ENCODE measurements at places on chromosomes 2 and 18.

- no peak for DNase-seq
Measured at GRCh38 chr18:71304856-71305255, 1016.0 kb downstream of the SOCS6 start.

GRCh38 chr2:105880637-105881036 lies 135.9 kb downstream of the NCK2 start:
- no peak for DNase-seq

DNA sequence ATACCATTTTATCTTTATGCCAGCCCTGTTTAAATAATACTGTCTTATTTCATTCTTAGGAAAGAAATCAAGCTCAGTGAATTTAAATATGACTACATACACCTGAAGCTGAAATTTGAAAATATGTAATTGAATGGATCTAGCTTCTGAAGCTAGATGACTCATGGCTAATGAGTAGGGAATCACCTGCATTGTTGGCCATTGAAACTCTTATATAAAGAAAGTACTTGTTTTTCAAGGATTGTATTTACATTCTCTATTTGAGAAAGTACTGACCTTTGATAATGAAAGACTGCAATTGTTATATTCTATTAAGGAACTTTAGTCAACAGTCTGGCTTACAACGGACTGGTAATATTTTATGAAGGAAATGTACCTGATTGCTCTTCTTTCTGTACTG lies 346.7 kb upstream of the LRATD1 start:
- no peak for DNase-seq

DNA sequence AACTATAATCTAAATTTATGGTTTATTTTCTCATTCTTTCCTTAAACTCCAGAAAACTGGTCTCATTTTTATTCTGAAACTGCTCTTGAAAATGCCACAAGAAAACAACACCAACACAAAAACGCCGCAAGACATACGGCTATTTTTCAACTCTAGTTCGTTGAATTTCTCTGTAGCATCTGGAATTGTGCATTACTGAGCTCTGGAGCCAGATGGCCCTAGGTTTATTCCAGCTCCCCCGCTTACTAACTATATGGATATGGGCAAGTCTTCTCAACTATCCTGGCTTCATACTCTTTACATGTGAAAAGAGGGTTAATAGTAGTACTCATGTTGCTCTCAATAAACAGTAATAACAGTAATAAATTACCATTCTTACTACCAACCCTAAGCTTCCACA lies 19.9 kb downstream of the FAM98A start:
- no peak for DNase-seq

DNA sequence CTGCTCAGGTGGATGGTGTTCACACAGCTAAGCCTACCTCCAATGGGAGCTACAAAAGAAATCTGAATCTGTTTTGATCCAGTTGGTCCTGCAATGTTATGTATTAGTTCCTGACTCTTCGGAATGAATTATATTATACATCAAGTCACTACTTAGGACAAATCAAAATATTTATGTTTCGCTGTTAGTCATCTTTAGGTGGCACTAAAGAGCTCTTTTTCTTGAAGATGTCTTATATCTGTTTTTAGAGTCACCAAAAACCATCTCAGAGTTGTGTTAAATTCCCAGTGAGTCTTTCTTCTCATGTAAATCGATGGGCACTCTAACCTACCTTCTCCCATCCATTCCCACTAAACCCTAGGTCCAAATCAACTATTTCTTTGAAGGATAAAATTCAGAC lies 2.2 kb downstream of the DNER start:
- DNase-seq: peak; percentile 32

DNA sequence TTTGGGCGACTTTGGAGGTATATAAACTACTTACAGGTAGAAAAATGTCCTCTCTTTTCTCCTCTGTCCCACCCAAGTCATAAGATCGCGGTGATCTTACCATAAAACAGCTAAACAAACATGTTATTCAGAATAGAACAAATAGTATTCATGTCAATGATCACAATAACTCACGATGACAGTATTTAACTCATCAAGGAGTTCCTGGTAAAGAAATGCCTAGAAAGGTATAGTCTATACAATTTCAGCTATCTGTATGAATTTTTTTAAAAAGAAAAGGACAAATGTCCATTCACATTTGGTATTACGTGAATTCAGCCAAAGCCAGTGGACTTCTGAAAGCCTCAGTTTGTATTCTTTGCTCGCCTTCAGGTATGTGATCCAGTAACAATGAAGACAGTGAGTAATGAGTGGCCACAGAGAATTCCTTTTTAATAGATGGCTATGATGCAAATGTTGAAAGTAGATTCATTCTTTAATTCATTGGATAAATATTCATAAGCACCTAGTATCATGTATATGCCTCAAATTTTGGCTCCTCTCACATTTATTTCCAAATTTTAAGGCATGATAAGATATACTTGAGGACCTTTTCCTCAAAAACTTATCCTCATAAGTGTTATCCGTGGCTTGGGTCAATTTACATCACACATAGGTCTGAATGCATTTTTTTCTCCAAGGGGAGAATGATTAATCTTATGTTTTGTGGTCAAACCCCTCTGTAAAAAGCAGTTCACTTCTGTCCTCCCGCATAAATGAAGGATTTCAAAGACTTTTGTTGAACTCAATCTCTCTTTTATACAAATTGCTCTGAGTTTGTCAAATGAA lies 20.3 kb downstream of the ABCB11 start:
- DNase-seq: no peak

GRCh38 chr2:12682017-12682416 lies 34.7 kb upstream of the TRIB2 start:
- DNase-seq: no peak

GRCh38 chr2:16487686-16488085 lies 177.9 kb downstream of the CYRIA start:
- no peak for DNase-seq

GRCh38 chr2:39568561-39569006 lies 97.1 kb upstream of the TMEM178A start:
- peak; percentile 77 for DNase-seq

DNA sequence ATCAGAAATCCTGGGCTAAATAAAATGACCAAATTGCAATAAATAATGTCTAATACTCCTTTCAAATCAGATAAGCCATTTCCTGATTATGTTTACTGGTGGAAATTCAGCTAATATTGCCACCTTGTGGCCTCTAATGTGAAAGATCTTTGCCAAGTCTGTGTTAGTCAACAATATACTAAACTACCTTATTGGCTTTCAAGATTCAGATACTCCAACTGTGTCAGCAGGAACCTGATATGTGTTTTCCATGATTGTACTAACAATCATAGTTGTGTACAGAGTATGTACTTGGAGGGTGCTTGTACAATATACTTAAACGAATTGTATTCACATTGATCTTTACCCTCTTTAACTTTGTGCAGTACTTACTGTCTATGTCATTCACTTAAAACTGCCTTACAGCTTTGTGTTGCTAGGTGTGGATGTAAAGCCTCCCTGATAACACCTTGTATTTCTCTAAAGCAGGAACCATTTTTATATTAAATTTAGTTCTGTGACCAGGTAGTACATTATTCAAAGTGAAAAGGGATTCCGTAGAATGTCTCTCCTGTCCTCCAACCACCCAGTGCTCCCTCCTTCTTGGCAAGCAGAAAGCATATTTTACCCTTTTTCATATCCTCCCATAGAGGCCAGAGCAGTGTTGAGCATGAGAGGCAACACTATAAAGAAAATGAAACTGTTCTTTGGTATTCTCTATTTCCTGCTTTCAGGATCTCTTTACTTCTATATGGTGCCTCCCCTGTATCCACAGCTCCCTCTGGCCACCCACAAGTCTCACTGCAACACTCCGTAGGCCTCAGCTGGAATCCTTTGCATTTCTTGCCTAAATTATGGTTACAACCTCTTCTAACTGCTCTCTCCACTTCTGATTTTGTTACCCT lies 75.2 kb upstream of the C2orf15 start:
- peak; percentile 27 for DNase-seq

DNA sequence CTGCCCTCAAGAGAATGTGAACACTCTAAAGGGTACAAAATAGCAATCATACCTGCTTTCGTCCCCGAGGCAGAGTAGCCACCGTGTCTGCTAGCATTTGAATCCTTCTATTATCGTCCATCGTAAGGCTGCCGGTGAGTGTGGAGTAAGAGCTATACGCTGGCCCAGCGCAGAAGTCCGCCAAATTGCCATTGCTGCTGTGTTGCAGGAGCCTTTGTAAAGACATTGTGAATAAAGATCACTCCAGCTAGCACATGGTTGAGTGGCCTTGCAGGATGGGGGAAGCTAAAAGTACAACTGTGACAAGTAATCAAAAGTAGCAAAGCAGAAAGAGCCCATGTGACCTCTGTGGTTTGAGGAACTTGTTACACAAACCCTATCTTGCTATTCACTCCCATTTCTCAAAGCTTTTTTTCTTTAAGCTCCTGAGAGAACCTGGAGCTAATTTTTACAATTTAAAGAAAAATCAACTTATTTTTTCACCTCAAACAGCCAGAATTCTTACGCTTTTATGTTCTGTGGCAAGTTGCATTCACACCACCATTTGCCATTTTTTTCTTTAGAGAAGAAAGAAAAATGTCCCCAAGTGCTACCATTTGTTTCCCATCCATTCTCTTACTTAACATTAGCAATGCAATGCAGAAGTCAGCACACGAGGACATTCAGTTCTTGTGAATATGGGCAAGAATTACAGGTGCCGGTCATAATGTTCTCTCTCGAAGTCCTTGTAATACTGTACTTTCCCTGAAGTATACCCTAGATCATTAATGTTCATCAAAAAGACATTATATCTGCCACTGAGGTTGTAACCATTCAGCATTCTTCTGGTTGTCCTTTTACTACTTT lies at the start of gene CYTIP:
TSS of gene CYTIP (minus strand) at position 295 of the 846 bp plus-strand sequence. CDS start at position 226, 69 bp downstream.
- DNase-seq: no peak

DNA sequence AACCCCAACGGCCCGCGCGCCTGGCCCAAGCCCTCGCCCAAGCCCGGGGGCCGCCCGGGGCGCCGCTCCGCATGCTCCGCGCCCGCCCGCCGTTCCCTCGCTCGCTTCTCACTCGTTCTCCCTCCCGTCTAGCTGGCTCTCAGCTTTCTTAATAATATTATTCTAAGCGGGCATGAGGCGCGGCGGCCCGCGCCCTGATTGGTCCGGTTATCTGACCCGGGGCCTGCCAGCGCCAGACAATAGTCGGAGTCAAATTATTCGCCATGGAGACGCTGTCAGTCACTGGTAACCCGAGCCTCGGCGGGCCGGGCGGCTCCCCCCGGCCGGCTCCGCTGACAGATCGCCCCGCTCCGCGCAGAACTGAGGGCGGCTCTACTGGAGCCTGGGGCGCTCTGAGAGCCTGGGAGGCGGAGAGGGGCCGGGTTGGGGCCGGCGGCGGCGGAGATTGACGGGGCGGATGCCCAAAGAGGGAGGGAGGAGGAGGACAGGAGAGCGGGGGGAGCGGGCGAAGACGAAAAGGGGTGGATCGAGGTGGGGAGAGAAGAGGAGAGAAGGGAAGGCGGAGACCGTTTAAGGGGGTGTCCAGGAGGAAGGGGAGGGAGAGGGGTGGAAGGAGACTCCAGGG lies at the start of gene SIX2:
TSS of gene SIX2 (minus strand) at position 150 of the 625 bp plus-strand sequence. CDS start 342 bp downstream, outside the sequence.
- peak; percentile 96 for DNase-seq

- DNase-seq: no peak
Measured at GRCh38 chr2:127669056-127669455, 6.3 kb downstream of the LIMS2 start.

DNA sequence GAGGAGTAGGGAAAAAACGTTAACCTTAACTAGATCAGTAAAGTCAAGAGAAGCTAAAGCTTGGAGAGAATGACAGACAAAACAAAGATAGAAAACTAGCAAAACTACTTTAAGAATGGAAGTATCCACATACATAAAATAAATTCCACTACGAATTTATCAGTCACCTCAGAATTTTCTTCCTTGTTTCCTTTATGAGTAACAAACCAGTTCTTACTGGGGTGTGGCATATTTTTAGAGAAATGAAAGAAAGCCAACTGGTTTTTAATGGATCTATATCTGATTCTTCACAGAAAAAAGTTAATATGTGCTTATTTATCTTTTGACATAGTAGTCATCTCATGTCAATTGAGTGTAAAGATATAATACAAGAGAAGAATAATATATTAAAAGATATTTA lies 2033.7 kb upstream of the CELF4 start:
- DNase-seq: no peak

DNA sequence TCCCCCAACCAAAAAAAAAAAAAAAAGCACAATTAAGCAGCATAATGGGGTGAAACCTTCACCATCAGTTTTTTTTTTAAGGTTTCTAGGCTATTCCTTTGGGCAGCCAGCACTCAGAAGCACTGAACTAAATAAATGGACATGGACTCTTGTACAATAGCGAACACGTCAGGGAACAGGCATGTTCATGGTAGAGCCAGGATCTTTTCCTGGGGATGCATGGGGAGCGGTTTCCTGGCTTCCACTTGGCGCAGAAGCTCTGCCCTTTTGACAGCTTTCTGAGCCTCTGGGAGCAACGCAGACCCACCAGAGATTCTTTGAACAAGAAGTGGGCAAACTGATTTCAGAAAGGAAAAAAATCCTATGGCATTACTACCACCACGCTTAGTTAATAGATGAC lies 35.0 kb downstream of the ALPK2 start:
- DNase-seq: no peak

- DNase-seq: no peak
Measured at GRCh38 chr2:132633635-132634034, 36.4 kb downstream of the LYPD1 start.

DNA sequence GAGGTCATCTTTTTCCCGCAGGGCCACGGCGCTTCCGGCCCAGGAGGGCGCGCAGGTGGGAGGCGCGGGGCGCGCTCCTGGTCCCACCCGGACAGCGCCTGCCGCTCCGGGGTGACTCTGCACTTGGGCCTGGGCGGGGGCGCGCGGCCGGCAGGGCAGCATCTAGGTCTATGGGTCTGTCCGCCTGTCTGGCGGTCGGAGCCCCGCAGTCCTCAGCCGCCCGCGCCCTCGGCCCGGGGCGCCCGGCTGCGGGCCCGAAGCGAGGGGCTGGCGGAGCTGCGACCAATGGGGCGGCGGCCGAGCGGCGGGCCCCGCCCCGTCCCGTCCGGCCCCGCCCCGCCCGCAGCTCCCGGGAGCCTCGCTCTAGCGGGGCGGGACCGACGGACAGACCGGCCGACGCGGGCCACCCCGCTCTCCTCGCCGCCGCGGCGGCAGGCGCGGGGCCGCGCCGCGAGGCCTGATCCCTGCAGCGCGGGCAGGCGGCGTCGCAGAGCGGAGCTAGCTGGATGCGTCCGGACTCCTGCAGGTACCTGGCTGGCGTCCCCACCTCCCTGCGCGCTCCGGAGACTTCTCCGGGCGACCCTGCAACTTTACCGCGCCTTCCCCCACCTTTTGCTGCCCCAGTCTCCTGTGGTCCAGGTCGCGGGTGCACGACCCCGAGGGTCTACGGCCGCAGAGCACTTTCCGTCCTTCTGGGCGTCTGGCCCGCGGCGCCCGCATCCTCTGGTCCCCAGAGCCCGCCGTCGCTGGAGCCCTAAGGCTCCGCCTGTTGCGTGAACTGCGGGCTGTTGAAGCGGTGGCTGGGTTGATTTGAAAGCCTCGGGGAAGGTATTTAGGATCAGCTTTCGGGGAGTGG lies at the start of gene KCNS3:
TSS of gene KCNS3 (plus strand) at position 387 of the 856 bp plus-strand sequence. CDS start 52,342 bp downstream, outside the sequence.
- peak; percentile 93 for DNase-seq
